Germinal center (tissue), 1 donor: ENCODE measurements at places on chromosomes 5 and 9.

- no peak for DNase-seq
These were observed 100.7 kb upstream of the TRPC7 start for GRCh38 chr5:136466041-136466415.

- DNase-seq, result no peak
These were observed 117.9 kb downstream of the INSYN2B start for GRCh38 chr5:169862391-169862811.

GRCh38 chr9:121340676-121341392 is 29.2 kb downstream of the STOM start:
- DNase-seq, result no peak

- peak; percentile 88 for DNase-seq
These were observed at the start of gene ERMP1 for GRCh38 chr9:5832538-5833529. Gene ERMP1, minus strand, starts transcription at chr9:5833117. Its CDS starts 90 bp downstream, at chr9:5833027.

DNA sequence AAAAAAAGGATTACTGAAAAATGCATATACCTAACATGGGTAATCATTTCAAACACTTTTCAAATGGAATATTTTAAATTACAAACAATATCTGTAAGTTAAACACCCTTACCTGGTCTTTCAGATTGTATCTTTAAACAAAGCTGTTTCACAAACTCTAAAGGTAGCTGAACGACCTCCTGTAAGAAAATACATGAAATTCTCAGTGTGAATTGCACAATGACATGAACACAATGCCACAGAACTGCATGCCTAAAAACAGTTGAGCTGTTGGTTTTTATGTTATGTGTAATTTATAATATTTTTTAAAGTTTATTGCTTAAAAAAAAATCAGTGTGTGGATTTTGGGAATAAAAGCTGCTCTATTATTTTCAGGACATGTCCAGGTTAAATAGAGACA is 17.5 kb downstream of the IPPK start:
- DNase-seq, result no peak

GRCh38 chr9:93898026-93898425 is 57.1 kb downstream of the BARX1 start:
- DNase-seq, result peak; percentile 1

- no peak for DNase-seq
These were observed 36.8 kb downstream of the HMGCR start for GRCh38 chr5:75373862-75374261.

DNA sequence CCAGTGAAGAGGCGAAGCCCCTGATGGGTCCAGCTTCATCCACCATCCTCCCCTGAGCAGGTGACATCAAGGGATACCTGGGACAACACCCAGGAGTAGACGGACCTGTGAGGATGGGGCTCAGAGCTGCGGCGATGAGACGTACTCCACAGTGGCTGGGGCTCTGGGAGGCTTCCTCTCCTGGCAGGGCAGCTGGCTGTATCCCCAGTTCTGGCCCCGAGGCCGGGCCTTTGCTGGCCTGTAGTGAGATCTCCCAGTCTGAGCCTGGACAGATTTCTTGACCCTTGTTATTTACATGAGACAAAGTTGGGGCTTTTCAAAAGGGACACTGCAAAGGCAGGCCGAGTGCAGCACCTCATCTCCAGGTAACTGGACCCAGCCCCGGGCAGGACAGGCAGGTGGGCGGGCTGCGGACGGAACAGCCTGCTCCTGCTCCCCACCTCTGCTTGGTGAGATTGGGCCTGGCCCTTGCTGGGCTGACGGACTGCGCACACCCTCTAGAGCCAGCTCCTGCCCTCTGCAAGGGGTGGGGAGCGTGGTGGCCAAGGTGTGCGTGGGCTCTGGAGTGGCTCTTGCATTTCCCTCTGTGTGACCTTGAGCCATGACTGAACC is 23.1 kb downstream of the IER5L start:
- no peak for DNase-seq

DNA sequence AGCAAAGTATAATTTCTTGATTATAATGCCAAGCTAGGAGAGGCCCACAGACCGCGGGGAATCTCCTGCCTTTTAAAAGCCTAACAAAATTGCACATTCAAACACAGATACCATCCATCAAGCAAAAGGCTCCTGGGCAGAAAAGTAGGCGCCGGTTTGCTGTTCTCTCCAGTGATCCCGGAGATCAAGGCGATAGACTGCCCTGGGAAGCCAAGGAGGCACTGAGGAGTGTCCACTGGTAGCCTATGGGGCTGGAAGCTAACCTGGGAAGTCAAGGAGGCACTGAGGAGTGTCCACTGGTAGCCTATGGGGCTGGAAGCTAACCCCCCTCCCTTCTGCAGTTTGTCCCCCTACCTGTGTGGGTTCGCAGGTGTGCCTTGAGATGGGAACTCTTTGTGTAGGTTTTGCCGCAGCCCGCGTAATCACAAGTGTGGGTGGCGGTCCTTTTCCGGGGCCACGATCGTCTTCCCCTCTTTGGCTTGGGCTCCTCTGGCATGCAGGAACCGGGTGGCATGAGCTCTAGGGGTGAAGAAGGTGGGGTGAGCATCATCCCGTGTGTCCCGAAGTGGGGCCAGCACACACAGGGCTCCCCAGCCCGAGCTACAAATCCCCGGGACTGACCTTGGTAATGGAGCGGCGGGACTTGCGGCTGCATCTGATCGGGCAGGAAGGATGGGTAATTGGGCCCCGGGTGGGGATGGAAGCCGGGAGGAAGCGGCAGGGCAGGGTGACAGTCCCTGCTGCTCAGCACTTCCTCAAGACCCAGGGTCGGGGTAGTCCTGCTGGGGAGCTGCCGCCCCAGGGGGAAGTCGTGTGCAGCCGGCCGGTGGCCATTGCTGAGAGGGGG is 2.7 kb downstream of the KLF4 start:
- no peak for DNase-seq

- no peak for DNase-seq
These were observed 202.5 kb upstream of the GAS1 start for GRCh38 chr9:87149799-87150198.

GRCh38 chr5:137023371-137023770 is 475.8 kb downstream of the SPOCK1 start:
- DNase-seq, result no peak

DNA sequence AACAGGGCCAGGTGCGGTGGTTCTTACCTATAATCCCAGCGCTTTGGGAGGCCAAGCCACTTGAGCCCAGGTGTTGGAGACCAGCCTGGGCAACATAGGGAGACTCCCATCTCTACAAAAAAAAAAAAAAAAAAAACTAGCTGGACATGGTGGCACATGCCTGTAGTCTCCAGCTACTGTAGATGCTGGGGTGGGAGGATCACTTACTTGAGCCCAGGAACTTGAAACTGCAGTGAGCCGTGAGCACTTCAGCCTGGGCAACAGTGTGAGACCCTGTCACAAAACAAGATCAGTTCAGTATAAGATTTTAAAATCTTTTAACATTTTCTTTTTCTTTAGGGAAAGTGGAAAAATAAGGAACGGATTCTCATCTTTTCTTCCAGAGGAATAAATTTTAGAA is 2.5 kb downstream of the BRIX1 start:
- no peak for DNase-seq

- no peak for DNase-seq
These were observed 1543.4 kb downstream of the EFNA5 start for GRCh38 chr5:106127341-106127781.

DNA sequence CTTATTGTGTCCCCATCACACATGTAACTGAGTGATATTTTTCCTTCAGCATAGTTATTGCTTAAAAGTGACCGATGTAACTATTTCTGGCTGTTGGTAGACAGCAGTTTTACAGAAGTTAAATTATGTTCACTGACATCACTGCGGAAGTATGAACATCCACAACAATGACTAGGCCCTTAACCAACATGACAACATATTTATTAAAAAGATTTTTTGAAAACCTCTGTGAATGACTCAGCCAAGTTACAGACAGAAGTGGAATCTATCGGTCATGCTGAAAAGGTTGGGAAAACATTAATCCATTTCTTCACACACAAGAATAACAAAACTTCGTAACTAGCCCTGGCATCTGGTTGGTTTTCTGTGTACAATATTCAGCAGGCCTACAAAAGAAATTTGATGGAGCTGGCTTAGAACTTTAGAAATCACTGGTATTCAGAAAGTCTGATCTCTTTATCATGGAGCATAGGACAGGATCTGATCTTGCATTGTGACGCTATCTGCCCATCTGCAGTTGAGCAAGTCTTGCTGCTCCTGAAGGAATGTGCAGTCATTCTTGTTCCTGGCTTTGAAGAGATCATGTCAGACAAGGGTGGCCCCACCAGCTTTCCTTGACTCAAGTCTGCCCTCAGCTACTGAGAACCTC is 6.5 kb downstream of the GLIS3 start:
- no peak for DNase-seq

DNA sequence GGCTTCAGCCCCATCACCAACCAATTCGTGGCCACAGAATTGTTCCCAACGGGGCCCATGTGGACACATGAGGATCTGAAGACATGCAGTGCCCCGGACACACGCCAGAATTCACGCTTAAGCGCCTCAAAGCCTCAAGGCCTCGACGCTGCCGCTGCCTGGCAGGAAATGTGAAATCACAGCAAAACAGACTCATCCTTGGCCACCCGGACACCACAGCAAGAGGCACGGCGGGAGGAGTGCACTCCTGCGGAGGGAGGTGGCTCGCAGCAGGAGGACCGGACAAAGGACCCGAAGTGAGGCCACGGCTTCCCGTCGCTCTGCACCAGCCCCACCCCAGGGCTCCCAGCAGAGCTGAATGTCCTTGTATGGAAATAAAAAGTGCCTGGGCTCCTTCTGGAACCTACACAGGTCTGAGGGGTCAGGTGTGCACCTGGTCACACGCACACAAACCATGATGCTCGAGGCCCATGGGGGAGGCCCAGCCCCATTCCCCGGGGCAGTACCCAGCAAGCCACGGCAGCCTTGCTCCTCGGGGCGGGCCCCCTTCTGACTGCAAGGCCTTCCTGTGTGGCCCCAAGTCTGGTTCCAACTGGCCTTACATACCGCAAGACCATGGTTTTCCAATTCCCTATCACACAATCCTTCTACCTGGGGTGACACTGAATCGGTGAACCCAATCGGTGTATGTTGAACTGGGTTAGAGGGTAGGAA is 10.0 kb downstream of the SEC16A start:
- DNase-seq, result no peak

DNA sequence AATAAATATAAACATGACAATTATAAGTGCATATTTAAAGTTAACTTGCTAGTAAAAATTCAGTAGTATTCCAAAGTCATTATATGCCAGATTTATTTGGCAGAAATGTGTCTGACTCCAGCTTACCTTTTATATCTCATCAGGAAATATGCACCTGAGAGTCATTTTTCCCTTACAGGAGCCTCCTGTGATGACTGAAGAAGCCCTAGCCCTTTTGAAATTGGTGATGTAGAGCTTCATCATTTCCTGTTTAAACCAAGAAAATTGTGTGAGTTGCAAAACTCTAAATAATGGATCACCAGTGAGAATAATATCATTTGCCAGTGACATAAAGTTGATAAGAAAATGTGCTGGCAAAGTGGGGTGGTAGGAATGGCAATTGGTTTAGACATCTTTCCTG is 42.1 kb upstream of the CTNND2 start:
- DNase-seq, result no peak

- DNase-seq, result no peak
These were observed 93.3 kb upstream of the MAP1B start for GRCh38 chr5:72013766-72014624.

DNA sequence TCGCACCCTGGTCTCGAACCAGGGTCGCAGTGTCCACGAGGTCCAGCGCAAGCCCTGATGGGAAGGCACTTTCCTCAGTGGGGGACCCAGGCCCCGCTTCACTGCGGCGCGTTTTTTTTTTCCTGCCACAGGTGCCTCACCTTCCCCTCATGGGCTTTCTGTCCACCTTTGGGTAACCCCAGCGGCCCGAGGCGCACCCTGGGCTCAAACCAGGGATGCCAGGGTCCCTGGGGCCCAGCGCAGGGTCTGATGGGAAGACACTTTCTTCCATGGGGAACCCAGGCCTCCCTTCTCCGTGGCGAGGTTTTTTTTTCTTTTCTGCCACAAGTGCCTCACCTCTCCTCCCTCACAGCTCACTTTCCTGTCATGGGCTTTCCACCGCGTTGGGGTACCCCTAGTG is 1269.9 kb downstream of the FOXD4L5 start:
- no peak for DNase-seq

- no peak for DNase-seq
These were observed 251.2 kb upstream of the RORB start for GRCh38 chr9:74245866-74246497.

DNA sequence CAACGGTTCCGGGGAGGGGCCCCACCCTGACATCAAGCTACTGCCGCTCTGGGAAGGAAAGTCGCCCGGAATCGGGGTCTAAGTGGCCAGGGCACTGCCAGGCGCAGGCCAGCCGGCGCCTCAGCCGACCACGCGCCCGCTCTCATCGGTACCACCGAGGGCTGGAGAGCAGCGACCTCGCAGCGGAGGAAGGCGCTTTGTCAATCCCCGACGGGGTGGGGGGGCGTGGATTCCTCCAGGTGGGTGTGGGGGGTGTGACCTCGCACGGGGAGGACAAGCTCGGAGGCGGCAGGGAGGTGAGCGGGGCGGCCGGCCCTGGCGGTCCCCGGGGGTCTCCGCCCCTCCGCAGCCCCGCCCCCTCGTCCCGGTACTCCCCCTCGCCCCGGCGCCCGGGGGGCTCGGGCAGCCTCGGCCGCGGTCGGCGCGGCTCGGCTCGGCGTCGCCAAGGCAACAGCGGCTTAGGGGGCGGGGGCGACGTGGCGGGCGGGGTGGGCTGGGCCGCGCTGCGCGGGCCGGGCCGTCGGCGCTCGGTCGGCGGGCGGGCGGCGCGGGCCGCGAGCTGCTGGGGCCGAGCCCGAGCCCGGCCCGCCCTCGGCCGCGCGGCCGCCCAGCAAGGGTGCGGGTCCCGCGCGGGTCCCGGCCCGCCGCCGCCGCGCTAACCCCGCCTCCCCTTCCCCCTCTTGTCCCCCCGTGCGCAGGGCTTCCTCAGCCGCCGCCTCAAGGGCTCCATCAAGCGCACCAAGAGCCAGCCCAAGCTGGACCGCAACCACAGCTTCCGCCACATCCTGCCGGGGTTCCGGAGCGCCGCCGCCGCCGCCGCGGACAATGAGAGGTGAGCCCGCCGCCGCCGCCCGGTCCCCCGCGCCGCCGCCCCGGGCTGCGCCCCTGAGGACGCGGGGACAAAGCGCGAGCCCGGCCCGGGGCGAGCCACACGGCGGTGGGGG is 47.5 kb downstream of the DAB2IP start:
- DNase-seq, result peak; percentile 46

DNA sequence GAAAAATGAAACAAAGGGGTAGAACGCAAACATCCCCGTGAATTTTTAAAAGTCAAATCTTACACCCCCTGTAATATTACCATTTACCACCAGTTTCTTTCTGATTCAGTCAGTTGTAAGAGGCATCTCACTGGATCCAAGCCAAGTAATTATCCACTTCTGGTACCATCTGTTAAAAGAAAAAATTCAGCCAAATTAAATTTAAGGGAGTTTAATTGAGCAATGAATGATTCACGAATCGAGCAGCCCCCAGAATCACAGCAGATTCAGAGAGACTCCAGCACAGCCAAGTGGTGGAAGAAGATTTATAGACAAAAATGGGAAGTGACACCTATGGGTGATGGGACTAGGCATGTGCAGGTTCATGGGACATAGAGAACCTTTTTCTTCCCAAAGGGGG is 29.9 kb upstream of the MTMR12 start:
- no peak for DNase-seq

GRCh38 chr5:16115140-16115539 is 64.5 kb downstream of the MARCHF11 start:
- DNase-seq, result no peak
